ENCODE measurements at places on chromosomes 6 and 20.

GRCh38 chr6:51855310-51856082, 231.9 kb downstream of the PKHD1 start:
- DNase-seq = peak; percentile 28

GRCh38 chr6:137775720-137776119, 91.3 kb upstream of the TNFAIP3 start:
- no peak for DNase-seq

GRCh38 chr6:150451807-150452427, 83.1 kb downstream of the IYD start:
- DNase-seq = no peak

DNA sequence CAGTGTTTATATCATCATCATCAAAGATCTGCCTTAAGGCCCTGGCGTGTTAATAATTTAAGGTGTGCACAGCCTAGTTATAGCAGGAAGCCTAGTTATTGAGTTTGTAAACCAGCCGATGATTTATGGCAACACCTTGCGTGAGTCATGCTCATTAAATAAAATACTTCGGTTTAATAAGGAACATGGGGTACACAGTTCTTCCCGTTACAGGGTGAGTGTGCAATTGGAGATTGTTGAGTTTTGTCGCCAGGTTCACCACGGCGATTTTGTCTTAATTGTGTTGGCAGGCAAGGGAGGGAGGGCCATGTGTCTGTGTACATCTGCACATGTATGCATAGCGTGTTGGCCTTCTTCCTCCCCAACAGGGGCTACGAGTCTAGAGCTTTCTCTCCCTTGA, 104.0 kb downstream of the TFAP2A start:
- DNase-seq = peak; percentile 23

GRCh38 chr6:6657085-6657819, 68.7 kb downstream of the LY86 start:
- DNase-seq = no peak

GRCh38 chr6:46390153-46390876, 100.9 kb downstream of the RCAN2 start:
- DNase-seq = no peak

DNA sequence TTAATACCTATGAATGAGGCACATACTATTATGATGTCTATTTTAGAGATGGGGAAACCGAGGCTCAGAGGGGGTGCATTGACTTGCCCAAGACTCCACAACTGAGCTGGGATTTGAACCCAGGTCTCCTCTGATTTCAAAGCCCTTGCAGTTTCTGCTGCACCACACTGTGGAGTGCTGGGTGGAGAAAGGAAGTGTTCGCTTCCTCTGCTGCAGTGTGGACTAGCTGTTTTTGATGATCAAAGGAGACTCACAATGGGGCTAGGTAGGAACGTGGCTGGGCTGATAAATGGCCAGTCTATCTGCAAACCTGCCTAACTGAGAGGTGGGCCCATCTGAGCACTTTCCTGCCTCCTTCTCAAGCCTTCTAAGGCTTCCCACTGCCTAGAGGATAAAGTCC, 87.2 kb downstream of the CD40 start:
- DNase-seq = no peak

DNA sequence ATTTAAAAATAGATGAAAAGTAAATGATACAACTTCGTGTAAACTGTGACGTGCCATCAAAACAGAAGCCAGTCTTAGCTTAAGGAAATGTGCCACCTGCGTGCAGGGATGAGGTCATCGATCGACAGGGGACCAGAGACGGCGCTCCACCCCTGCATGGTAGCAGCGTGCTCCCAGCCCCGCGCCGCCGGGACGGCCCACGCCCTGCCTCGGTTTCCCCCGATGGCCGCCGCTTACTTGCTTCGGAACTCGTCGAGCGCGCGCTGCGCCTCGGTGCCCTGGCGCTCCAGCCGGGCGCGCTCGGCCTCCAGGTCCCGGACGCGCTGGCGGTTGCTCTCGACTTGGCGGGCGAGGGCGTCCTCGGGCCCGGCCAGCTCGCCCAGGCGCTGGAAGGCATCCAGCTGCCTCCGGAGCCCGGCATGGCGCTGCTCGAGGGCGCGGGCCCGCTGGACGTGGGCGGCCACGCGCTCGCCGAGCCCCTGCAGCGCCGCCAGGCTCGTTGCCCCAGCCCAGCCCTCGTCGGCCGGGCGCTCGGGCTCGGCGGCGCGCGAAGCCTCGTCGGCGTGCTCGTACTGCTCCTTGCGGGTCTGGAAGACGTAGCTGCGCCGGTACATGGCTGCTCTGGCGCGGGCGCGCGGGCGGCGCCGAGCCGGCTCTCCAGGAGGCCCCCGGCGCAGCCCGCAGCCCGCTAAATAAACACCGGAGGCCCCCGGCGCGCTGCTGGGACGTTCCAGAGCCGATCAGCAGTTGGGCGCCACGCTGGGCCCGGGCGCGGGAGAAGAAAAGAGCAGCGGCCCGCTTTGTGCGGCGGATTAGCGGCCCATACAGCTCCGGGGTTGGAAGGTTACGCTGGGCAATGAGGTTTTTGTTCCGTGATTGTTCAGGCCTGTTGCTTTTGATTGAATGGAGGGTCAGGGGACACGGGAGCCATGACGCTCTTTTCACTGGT, at the start of gene BFSP1:
TSS of gene BFSP1 (minus strand) at position 664 of the 949 bp plus-strand sequence. CDS start at position 614, 50 bp downstream.
- peak; percentile 75 for DNase-seq

GRCh38 chr6:109315341-109316110, 66.7 kb downstream of the CD164 start:
- no peak for DNase-seq

GRCh38 chr20:38836991-38837390, 31.5 kb downstream of the PPP1R16B start:
- no peak for DNase-seq

GRCh38 chr6:166203003-166203640, 35.5 kb upstream of the TBXT start:
- DNase-seq = no peak

- DNase-seq = no peak
Measured at GRCh38 chr6:167232356-167232755, 58.8 kb upstream of the UNC93A start.

GRCh38 chr20:10487142-10488136, 52.3 kb downstream of the SLX4IP start:
- DNase-seq = peak; percentile 67

DNA sequence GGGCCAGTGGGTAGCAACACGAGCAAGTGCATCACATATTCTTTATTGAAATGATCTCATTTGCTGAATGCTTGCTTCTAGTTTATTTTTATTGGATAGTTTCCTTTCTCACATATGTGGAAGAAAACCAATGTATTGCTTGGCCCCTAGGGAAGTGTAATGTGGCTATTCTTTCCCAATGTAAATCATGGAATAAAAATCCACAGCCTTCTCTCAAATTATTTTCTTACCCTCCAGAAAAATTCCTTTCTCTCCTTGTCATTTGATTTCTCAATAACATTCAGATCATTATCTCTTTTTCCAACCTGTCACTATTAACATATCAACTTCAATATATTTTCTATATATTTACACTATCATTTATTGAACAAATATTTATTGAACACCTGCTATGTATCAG, 51.9 kb upstream of the PTPRK start:
- peak; percentile 71 for DNase-seq

DNA sequence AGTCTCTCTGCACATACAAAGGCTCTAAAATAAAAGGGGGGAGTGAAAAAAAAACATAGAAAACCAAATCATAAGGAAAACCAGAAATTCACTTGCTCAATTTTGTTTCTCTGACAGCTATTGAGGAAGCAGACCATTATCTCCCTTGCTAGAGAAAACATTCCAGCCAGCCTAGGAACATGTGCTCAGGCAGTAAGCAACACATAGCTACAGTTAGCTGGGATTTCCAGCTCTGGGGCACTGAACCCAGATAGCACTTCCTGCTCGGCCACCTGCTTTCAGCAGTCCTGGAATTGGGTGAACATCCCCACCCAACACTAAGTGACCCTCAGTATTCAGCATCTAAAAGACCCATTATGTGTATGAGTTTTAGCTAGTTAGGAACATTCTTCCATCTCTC, 61.3 kb downstream of the TNFRSF21 start:
- DNase-seq = no peak

GRCh38 chr6:12163149-12163548, 127.0 kb upstream of the EDN1 start:
- no peak for DNase-seq

GRCh38 chr6:34729631-34730470, 27.5 kb upstream of the SNRPC start:
- DNase-seq = no peak

- peak; percentile 1 for DNase-seq
Measured at GRCh38 chr6:95087394-95088097, 489.8 kb upstream of the MANEA start.

DNA sequence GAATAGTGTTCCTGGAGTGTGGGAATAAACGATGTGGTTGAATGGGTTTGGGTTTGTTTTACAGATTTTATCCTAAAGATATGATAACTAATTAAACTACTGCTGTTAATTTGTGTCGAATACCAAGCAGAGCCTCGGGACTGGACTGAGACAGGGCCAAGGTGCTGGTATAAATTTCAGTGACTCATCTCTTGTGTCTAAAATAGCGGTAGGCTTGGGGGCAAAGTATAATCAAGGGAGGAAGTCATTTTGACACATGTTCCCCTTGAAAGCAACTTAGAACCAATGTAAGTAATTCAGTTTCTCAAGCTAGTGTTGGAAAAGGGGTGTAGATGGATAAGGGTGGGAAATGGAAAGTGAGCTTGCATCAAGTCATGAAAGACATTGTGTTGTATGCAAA, 108.4 kb downstream of the PLCB4 start:
- DNase-seq = peak; percentile 24

Data from EH (cell line).